ENCODE measurements at places on chromosomes 11 and 22.

- no peak for DNase-seq
Observed at GRCh38 chr22:22799561-22799960, 88.1 kb upstream of the IGLL5 start.

- DNase-seq: peak; percentile 38
Observed at GRCh38 chr22:40190501-40190900, 12.8 kb downstream of the TNRC6B start.

GRCh38 chr22:26893173-26894110, 236.1 kb downstream of the MIAT start:
- DNase-seq: no peak

GRCh38 chr11:1771700-1772099, 8.0 kb upstream of the CTSD start:
- DNase-seq: peak; percentile 85

DNA sequence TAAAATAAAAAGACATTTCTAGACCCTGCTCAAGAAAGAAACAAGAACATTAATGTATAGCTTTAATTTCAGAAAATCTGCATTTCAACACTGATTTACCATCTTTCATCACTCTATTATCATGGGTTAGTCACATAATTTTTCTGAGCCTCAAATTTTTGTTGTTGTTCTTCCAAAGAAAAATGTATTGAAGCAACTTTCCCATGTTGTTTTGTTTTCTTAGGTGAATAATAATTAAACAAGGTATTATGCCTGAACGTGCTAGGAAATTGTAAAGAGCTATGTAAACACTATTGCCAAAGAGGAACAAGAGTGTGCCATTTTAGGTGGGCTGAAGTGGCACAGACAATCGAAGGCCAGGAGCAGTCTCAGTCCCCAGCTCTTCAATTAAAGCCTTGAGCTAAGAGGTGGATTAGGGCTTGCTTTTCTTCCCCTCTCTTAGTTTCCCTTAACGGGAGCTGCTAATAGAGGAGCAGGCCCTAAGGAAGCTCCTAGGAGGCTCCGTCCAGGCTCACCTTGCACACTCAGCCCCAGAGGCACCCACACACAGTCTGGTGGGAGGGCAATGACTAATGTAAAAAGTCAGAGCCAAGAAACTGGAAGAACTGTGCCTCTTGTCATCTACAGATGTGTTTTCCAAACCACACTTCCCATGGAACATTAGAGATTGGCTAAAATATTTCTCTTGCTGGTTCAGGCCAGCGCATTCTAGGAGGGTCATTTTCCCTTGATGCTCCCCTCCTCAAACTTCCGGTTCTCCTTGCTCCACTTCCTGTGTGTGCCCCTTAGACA, 8.8 kb upstream of the UBASH3B start:
- peak; percentile 67 for DNase-seq

DNA sequence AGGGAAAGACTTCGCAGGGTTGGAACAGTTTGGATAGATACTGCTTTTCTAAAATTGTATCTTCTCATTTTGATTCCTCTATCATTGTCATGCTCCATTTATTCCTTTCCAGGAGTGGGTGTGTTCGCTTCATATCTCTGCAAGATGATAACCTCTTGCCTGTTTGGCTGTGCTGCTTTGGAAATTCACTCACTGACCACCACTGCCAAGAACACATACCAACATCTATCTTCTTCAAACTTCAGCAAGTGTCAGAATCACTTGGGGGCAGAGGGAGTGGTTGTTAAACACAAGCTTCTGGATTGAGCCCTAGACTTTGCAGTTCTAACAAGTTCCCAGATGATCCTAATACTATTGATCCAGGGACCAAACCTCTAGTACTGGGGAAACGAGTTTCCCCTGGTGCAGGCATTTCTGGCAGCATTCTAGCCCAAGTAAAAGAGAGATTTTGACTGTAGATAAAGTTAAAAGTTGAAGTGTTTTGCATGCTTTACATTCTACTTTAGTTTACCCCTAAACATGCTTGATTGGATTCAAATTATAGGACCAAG, 11.5 kb upstream of the DKK3 start:
- DNase-seq: no peak

DNA sequence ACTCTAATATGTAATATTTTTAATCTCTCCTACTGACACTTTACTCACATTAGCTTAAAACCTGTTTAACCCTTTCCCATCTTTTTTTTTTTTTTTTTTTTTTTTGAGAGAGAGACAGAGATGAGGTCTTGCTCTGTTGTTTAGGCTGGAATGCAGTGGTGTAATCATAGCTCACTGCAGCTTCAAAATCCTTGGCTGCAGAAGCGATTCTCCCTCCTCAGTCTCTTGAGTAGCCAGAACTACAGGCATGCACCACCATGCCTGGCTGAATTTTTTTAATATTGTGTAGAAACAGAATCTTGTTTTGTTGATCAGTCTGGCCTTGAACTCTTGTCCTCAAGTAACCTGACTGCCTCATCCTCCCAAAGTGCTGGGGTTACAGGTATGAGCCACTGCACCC, 37.3 kb downstream of the PAMR1 start:
- DNase-seq: no peak

DNA sequence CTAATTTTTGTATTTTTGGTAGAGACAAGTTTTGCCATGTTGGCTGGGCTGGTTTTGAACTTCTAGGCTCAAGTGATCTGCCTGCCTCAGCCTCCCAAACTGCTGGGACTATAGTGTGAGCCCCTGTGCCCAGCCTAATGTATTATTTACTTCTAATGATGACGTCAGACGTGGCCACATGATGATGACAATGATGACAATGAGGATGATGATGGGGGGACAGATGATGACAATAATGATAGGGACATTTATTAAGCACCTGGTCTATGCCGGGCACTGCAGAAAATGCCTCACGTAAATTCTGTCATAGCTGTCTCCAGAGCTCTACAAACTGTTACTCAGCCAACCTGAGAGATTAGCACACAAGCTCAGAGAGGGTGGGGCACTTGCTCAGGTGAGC, 169.3 kb downstream of the SHANK2 start:
- no peak for DNase-seq

DNA sequence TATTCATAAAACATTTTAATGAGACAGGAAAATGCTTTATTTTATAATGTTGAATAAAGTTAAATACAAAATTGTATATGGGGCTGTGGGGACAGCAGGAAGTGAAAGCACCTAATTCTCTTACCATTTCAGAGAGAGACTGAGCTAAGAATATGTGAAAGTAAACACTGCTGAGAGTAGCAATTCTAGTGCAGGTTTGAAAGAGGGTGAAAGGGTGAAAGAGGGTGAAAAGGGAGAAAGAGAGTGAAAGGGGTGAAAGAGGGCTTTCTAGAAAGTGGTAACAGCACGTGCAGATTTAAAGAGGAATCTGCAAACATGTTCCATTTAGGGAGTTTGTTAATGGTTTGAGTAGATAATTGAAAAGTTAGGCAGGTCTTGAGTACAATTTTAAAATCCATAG, 652.0 kb upstream of the CCDC90B start:
- DNase-seq: no peak

DNA sequence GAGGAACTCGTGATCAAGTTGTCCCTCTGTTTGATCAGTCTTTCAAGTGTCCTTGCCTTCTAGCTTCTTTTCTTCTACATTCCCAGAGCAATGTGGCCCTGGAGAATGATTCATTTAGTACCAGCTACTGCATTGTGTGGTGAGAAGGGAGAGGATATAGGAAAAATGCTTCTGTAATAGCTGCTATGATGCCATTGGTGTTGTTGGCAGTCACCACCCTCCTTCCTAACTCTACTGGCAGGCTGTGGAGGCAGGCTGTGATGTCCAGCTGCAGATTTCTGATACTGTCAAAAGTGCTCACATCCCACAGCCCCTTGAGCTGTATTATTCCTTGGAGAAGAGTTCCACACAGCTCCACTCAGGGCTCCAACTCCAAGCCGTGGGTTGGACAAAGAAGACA, 52.8 kb downstream of the ENDOD1 start:
- no peak for DNase-seq

DNA sequence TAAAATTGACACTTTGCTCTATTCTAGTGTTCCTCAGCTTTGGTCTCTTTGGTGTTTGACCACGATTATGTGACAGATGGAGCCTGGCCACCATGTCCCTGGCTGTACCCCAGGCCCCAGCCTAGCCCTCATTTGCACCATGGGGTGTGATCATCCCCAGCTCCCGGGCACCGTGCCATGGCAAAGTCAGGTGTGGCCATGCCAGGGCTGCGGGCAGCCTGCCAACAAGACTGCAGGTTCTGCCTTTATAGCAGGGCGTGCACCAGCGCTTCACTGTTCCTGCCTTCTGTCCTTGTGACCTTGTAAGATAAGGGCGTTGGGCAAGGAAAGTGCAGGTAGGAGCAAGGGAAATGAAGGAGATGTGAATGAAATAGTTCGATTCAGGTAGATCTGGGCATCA, 22.4 kb upstream of the APOBEC3A start:
- no peak for DNase-seq

DNA sequence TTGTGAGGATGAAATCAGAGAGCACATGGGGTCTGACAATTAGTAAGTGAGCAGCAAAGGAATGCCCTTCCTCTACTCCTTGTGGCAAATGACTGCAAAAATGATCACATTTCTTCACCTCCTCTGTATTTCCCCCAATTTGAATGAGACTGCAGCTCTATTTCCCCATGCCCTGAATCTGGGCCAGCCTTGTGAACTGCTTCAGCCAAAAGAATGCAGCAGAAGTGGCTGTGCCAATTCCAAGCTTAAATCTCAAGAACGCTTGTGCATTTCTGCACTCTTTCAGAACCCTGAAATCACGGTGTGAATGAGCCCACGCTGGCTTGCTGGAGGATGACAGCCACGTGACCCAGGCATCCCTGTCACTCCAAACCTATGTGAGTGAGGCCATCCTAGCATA, 9.9 kb downstream of the SLC43A3 start:
- peak; percentile 49 for DNase-seq

DNA sequence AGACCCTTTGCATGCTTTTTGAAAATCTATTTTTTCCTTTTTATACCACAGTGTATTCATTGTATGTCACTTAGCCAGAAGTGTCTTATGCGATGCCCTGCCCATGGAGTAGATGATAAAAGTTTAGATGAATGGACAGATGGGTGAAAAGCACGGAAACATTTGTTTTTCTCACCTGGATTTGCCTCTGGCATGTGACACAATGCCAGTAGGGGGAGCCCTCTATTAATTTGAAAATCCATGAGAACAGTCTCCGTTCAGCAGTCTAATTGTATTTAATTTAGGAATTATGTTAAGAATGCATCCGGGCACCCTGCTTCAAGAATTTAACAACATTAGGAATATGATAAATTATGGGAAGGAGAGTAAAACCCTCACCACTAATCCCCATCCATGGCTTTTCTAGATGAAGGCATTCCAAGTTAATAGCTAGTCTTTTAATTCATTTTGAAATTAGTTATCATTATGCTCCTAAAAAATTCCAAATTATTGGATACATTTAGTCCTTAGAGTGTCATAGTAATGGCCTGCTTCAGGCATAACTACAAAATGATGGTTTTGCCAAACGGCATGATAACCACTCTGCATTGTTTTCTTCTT, 55.3 kb upstream of the ALKBH3 start:
- peak; percentile 36 for DNase-seq

- no peak for DNase-seq
Observed at GRCh38 chr22:49348631-49349030, 479.0 kb downstream of the BRD1 start.

DNA sequence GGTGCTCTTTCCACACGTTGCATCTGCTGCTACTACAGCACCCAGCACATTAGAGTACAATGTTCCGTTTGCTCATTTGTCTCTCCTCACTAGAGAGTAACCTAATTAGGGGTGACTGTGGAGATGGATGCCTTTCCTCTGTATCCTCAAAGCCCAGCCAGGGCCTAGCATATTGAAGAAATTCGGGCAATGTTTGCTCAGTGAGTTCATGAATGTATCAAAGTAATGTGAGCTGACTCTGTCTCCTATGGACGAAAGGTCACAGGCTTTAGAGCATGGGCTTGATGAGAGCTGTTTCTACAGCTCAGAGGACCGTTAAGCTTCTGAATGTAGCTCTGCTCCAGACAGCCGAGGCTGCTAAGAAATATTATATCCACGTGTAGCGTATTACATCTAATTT, 67.5 kb downstream of the C11orf58 start:
- DNase-seq: no peak

- no peak for DNase-seq
Observed at GRCh38 chr11:120554766-120555432, 43.4 kb downstream of the GRIK4 start.

GRCh38 chr11:112525270-112525669, 264.6 kb upstream of the PLET1 start:
- DNase-seq: peak; percentile 80

DNA sequence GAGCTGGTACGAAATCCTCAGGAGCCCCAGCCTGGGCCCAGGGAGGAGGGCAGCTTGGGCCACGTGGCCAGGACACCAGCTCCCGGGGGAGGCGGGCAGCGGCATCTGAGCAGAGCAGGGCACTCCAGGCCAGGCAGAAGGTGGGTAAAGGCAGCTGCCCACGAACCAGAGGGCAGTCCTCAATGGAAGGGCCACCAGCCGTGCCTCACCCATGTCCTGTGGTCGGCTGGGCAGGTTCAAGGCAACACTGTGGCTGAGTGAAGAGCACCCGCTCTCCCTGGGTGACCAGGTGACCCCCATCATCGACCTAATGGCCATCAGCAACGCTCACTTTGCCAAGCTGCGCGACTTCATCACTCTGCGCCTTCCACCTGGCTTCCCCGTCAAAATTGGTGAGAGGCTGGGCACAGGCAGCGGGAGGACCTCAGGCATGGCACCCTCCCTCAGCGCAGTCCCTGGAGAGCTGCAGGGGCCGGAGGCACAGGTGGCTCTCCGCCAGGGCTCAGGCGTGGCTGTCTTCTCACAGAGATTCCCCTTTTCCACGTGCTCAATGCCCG, 2.5 kb upstream of the SSH3 start:
- no peak for DNase-seq

DNA sequence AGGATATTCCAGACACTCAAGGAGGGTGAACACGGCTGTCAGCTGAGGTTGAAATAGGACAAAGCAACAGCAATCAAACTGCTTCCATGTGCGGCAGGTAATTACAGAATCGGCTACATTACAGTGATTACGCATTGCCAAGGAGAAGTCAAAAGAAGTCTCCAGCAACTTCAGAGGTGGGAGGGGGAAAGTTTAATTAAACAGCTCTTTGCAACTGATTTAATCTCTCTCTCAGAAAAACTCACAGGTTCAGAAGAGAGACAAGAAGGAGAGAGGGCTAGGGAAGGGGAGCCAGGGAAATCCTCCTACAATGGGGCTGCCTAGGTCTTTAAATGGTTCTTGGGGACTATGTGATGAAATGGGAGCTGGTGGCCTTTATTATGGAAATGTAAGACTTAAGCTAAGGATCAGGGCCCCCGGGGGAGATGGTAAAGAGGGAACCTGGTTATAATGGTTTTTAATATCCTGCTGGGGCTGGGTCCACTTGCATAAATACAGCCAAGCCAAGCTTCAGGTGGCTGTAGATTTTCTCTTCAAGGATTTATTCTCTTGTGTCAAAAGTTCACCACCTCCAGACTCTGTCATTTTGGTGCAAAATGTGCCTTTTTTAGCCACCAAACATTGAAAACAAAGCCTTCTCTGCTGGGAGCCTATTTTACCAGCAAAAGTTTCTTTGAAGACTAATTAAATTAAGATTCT, 354.7 kb upstream of the NARS2 start:
- no peak for DNase-seq

GRCh38 chr22:36301384-36301828, 48.5 kb downstream of the APOL1 start:
- peak; percentile 76 for DNase-seq

All from suppressor macrophage treated with lipopolysaccharide for 1 hour (primary cell).